LHCN-M2 (cell line): ENCODE measurements at places on chromosomes 2 and 18. TPM values are rescaled to one million over a fixed set of nuclear protein-coding genes. Genes with fewer than 3 reads are reported as not detected.

The DPP4 gene
- total RNA-seq = 20.5 and 27.7 TPM in 2 replicates

The MYL1 gene
- 0.34 TPM in 1 of 2 replicates, not detected in the other for total RNA-seq

The FOXI3 gene
- total RNA-seq = not detected in 2 replicates

The TRAPPC8 gene
- total RNA-seq = 27.7 and 29.4 TPM in 2 replicates

The LOXHD1 gene
- not detected in 2 replicates for total RNA-seq
